ENCODE measurements at places on chromosomes 6 and 20.

DNA sequence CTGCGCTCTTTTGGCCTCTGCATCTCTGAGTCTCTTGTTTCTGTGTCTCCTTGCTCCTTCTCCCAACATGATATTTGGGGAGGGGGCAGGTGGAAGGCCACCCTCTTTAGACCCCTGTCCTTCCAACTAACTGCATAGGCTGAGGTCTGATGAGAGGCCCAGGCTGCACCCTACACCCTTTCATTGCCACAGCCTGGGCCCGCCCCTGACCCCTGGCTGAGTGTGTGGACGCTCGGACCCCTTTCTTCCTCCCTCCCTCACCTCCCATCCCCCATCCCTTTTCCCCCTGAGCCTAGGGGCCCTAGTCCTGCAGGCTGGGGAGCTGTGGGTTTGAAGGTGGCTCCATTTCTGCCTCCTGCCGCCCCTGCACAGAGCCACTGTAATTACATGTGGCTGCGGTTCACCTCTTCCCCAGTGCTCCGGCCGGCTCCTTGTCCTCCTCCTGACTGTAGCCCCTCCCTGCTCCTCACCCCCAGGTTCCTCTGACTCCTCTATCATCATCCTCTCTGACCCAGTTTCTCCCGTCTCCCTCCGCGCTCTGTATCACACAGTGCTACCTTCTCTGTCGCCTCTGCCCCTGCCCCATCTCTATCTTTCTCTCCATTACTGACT, 6.8 kb downstream of the MDFI start:
- DNase-seq = no peak

DNA sequence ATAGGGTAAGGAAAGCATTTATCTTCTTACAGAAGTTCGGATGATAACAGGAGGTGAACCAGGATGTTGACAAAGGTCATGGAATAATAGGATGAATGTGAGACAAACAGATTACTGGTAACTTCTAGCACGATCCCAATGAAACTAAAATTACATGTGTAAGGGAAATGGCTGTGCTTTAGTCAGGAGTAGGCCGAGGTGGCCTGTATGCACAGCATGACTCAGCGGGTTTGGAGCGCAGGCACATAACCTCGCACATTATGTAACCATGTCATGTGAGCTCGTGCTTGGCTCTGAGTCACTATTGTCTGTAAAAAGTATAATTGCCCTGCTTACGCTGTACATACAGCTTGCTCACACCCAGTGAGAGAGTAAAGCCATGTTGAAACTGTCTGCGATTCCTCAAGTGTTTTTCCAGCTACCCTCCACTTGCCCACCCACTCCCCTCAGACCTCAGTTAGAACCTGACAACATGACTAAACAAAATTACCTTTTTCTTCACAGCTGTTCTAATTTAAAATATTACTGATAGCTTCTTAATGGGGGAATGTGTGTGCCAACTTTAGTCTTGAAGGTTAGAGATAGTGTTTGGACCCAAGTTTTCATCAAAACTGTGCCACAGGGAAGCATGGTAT, 8.2 kb downstream of the CYB5R4 start:
- DNase-seq = peak; percentile 96

- peak; percentile 90 for DNase-seq
Measured at GRCh38 chr20:10919396-10920140, 245.8 kb upstream of the JAG1 start.

GRCh38 chr6:110795271-110795670, 20.0 kb downstream of the CDK19 start:
- no peak for DNase-seq

- no peak for DNase-seq
Measured at GRCh38 chr6:141401168-141401567, 731.6 kb upstream of the GJE1 start.

GRCh38 chr6:21451546-21452013, 142.0 kb upstream of the SOX4 start:
- DNase-seq = no peak
